ENCODE measurements at places on chromosomes 2 and 18. TPM values are rescaled to one million over a fixed set of nuclear protein-coding genes. Genes with fewer than 3 reads are reported as not detected.
A peak's percentile ranks its signal among the peaks of the same experiment; 100 is the strongest.

DNA sequence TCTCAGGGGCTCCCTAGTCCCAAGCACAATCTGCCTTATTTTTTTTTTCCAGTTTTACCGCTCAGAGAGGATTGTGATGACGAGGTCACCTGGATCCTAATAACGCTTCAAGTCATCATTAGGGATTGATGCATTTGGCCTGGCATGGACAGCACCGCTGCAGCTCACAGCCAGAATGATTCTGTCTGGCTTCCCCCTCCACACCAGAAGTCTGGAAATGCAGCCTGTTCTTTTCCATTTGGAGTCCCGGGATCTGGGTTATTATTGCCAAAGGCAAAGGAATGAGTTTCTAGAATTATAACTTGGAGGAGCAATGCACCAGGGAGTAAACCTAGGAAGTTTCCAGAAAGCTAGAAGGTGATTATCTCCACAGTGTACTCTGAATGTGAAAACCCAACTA is 81.1 kb upstream of the TAF1B start:
- H3K36me3 ChIP-seq = no peaks in the 10 kb centered on the region
- H3K4me3 ChIP-seq = no peak overlapping the region
- DNase-seq = no peak
- peak overlapping the region; percentile 25 for H3K27ac ChIP-seq
- peaks cover 19% of the 10 kb centered on the region for H3K27me3 ChIP-seq
- H3K4me1 ChIP-seq = peaks cover 58% of the 10 kb centered on the region

- H3K36me3 ChIP-seq = no peaks in the 10 kb centered on the region
- no peak overlapping the region for H3K4me3 ChIP-seq
- no peaks in the 10 kb centered on the region for H3K4me1 ChIP-seq
- DNase-seq = no peak
- H3K27ac ChIP-seq = no peak overlapping the region
- peaks cover 2% of the 10 kb centered on the region for H3K27me3 ChIP-seq
Observed at GRCh38 chr2:236787885-236788284, 218.3 kb downstream of the ACKR3 start.

GRCh38 chr2:12675352-12675795 is 41.4 kb upstream of the TRIB2 start:
- H3K4me3 ChIP-seq = no peak overlapping the region
- H3K36me3 ChIP-seq = no peaks in the 10 kb centered on the region
- no peak overlapping the region for H3K27ac ChIP-seq
- no peaks in the 10 kb centered on the region for H3K27me3 ChIP-seq

DNA sequence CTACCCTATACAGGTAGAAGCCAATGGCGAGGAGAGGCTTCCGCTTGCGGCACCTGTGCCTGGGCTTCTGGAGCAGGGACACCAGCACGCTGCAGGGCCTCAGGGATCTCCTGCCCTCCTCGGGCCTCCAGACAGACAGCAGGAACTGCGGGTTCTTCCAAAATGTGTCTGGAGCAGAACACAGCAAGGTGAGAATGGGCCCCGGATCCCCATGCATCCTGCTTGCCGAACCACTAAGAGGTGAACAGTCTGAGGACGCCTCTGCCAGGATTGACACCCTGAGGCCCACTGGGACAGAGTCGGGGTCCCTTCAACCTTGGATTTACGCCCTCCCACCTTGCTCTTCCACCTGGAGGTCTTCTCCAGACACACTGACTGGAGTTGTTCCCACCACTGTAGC is 25.4 kb downstream of the CAPN14 start:
- DNase-seq = no peak
- H3K36me3 ChIP-seq = no peaks in the 10 kb centered on the region
- H3K27me3 ChIP-seq = no peaks in the 10 kb centered on the region
- H3K4me1 ChIP-seq = no peaks in the 10 kb centered on the region

DNA sequence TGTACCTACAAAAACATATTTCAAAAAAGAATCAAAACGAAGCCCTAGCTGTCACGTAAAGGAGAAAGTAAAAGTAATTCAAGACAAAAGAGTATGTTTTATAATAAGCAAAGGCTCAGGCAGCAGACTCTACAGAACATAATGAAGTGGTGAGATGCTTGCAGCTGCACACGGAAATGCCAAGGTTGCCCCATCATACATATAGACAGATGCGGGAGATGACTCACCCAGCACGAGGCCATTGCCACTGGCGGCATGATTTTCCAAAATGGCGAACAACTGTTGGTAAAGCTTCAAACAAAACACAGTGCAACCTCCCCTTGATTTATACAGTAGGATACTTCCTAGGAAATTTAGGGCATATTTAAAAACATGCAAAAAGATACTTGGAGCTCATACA is 26.0 kb upstream of the C1QL2 start:
- H3K27ac ChIP-seq = no peak overlapping the region
- DNase-seq = no peak
- H3K36me3 ChIP-seq = no peaks in the 10 kb centered on the region
- H3K4me3 ChIP-seq = no peak overlapping the region
- no peaks in the 10 kb centered on the region for H3K4me1 ChIP-seq

GRCh38 chr2:10396464-10396863 is 51.7 kb downstream of the ODC1 start:
- no peak overlapping the region for H3K4me3 ChIP-seq
- DNase-seq = no peak
- peaks cover 28% of the 10 kb centered on the region for H3K36me3 ChIP-seq
- peaks cover 26% of the 10 kb centered on the region for H3K4me1 ChIP-seq

GRCh38 chr2:30336978-30337841 is 105.9 kb downstream of the LBH start:
- peaks cover 76% of the 10 kb centered on the region for H3K4me1 ChIP-seq
- H3K4me3 ChIP-seq = peak overlapping the region; percentile 68
- no peaks in the 10 kb centered on the region for H3K27me3 ChIP-seq
- H3K27ac ChIP-seq = peak overlapping the region; percentile 99
- peak; percentile 77 for DNase-seq
- H3K36me3 ChIP-seq = peaks cover 2% of the 10 kb centered on the region

DNA sequence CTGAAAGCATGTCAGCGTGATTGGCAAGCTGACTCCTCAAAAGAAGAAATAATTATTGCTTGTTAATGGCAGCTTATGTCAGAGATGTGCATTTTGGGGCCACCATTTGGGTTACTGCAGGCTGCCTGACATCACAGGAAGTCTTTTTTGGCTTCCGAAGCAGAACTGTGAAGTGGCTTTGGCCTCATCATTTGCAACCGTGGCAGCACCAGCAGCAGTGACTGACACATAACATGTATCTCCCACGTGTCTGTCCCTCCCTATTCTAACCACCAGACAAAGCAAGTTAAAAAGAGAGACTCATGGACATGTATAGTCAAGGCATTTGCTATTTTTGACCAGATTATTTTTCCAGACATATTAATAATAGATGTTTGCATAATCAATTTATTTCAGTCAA is 488.7 kb upstream of the ACVR2A start:
- H3K4me3 ChIP-seq = no peak overlapping the region
- H3K27ac ChIP-seq = no peak overlapping the region
- H3K36me3 ChIP-seq = no peaks in the 10 kb centered on the region
- H3K27me3 ChIP-seq = peaks cover 15% of the 10 kb centered on the region
- no peak for DNase-seq
- H3K4me1 ChIP-seq = no peaks in the 10 kb centered on the region

GRCh38 chr2:191303140-191304005 is 58.2 kb downstream of the MYO1B start:
- no peak overlapping the region for H3K27ac ChIP-seq
- no peaks in the 10 kb centered on the region for H3K4me1 ChIP-seq
- peaks cover 2% of the 10 kb centered on the region for H3K27me3 ChIP-seq
- no peaks in the 10 kb centered on the region for H3K36me3 ChIP-seq
- no peak for DNase-seq

- DNase-seq = no peak
- H3K4me1 ChIP-seq = no peaks in the 10 kb centered on the region
- H3K27me3 ChIP-seq = no peaks in the 10 kb centered on the region
Observed at GRCh38 chr2:3545788-3546478, 12.2 kb downstream of the RNASEH1 start.

DNA sequence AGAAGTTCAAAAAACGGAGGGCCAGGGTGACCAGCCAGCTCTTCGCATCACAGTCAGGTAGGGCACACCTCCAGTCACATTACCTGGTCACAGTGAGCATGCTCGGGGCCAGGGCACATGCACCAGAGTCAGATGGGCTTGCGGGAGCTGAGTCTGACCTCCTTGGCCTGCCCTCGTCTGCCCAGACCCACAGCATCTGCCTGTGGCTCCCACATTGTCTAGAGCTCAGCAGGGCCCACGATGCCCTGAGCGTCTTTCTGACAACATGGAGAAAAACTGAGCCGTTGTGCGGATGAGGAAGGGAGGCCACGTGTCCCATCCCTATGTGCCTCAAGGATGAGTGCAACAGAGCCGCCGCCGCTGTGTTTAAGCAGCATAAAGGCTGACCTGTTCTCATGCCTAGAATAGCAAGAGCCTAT is 37.6 kb downstream of the CRACDL start:
- H3K36me3 ChIP-seq = no peaks in the 10 kb centered on the region
- H3K27me3 ChIP-seq = peaks cover 3% of the 10 kb centered on the region
- peaks cover 2% of the 10 kb centered on the region for H3K4me1 ChIP-seq
- H3K4me3 ChIP-seq = no peak overlapping the region
- DNase-seq = no peak

GRCh38 chr2:233542507-233542906 is 24.1 kb downstream of the USP40 start:
- H3K27me3 ChIP-seq = no peaks in the 10 kb centered on the region
- H3K4me1 ChIP-seq = peaks cover 13% of the 10 kb centered on the region
- no peak overlapping the region for H3K4me3 ChIP-seq
- H3K36me3 ChIP-seq = peaks cover 1% of the 10 kb centered on the region

DNA sequence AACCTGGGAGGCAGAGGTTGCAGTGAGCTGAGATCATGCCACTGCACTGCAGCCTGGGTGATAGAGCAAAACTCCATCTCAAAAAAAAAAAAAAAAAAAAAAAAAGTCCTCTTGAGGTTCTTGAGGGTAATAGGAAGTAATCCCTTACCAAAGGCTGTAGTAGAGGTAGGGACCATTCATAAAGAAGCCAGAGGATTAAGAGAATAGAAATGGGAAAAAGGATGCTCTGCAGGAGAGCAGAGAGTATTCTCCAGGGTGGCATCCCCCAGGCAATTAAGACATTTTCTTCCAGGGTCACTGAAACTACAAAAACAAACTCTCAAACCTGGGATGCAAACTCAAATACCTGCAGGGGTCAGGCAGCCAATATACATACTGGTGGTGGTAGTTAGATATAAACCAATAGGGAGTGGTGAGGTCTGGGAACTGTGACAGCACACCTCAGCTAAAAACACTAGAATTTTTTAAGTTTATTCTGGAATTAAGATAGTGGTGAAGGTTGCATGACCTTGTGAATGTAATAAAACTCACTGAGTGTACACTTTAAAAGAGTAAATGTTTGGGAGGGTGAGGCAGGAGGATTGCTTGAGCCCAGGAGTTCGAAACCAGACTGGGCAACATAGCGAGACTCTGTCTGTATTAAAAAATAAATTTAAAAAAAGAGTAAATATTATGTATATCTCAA is 24.7 kb downstream of the RAPH1 start:
- no peak for DNase-seq
- no peak overlapping the region for H3K4me3 ChIP-seq
- peaks cover 3% of the 10 kb centered on the region for H3K36me3 ChIP-seq
- no peaks in the 10 kb centered on the region for H3K27me3 ChIP-seq

- H3K4me1 ChIP-seq = no peaks in the 10 kb centered on the region
- no peaks in the 10 kb centered on the region for H3K36me3 ChIP-seq
- no peak overlapping the region for H3K27ac ChIP-seq
- peaks cover 5% of the 10 kb centered on the region for H3K27me3 ChIP-seq
Observed at GRCh38 chr2:224181534-224182155, 142.6 kb upstream of the SERPINE2 start.

DNA sequence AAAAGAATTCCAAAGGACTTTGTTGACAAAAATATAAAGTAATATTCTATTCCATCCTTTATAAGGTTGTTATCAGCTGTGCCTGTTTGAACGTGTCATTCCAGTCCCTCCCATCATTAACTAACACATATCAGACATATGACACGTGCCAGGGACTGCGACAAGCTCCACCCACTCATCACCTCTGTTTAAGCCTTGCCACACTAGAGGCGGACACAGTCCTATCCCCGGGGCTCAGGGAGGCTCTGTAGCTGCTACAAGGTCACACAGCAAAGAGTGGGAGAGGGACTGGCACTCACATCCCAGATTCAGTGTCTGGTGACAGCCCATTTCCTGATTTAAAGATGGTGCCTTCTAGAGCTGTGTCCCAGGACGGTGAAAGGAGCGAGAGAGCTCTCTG is 30.0 kb downstream of the TBC1D8 start:
- no peaks in the 10 kb centered on the region for H3K27me3 ChIP-seq
- no peak overlapping the region for H3K4me3 ChIP-seq
- H3K4me1 ChIP-seq = peaks cover 12% of the 10 kb centered on the region
- no peaks in the 10 kb centered on the region for H3K36me3 ChIP-seq
- H3K27ac ChIP-seq = no peak overlapping the region

DNA sequence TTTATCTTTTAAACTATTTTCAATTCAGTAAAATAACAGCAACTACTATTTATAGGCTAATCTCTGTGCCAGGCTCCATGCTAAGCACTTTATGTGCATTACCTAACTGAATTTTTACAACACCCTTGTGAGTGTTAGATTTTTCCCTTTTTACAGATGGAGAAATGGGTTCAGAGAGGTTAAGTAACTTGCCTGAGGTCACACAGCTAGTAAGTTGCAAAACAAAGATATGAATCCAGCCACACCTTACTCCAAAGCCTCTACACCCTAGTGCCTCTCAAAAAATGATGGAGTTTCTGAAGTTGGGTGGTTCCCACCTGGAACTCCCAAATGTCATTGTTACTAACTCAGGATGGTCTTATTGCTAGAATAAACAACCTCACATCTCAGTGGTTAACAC is 60.8 kb downstream of the RHOB start:
- H3K4me1 ChIP-seq = no peaks in the 10 kb centered on the region
- no peak overlapping the region for H3K4me3 ChIP-seq
- H3K27me3 ChIP-seq = peaks cover 2% of the 10 kb centered on the region

DNA sequence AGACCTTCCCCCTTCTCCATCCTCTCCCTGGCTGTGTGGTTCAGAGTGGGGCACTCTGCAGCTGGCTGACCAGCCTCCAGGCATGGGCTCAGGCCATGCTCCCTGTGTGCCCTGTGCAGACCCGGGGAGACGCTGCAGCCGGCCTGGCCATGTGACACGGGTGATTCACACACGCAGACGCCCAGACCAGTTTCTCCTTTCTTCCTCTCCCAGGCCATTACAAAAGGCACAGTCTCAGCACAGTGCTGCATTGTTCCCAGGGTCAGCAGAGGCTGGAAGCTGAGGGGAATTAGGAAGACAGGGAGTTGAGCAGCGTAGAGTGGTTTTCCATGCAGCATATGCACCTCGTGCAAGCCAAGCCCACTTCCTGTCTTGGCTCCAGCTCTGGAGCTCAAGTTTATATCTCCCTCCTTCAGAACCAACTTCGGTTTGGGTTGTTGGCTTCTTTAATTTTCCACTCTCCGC is 288.5 kb downstream of the TNS1 start:
- H3K36me3 ChIP-seq = no peaks in the 10 kb centered on the region
- H3K4me3 ChIP-seq = no peak overlapping the region
- no peak overlapping the region for H3K27ac ChIP-seq
- peaks cover 2% of the 10 kb centered on the region for H3K4me1 ChIP-seq

The PPP1CB gene
- total RNA-seq = 171 TPM

The DIPK1C gene
- total RNA-seq = not detected

The FOXI3 gene
- total RNA-seq = not detected

The CRACDL gene
- total RNA-seq = 0.22 TPM

The LRP2 gene
- total RNA-seq = 0.02 TPM

The BBS5 gene
- 1.4 TPM for total RNA-seq

The GREB1L gene
- total RNA-seq = not detected

The RESP18 gene
- not detected for total RNA-seq
